AG10803 (cell line): ENCODE measurements at places on chromosomes 12 and 14.

- no peak for DNase-seq
These were observed 184.2 kb downstream of the KCNA5 start for GRCh38 chr12:5227708-5228373.

DNA sequence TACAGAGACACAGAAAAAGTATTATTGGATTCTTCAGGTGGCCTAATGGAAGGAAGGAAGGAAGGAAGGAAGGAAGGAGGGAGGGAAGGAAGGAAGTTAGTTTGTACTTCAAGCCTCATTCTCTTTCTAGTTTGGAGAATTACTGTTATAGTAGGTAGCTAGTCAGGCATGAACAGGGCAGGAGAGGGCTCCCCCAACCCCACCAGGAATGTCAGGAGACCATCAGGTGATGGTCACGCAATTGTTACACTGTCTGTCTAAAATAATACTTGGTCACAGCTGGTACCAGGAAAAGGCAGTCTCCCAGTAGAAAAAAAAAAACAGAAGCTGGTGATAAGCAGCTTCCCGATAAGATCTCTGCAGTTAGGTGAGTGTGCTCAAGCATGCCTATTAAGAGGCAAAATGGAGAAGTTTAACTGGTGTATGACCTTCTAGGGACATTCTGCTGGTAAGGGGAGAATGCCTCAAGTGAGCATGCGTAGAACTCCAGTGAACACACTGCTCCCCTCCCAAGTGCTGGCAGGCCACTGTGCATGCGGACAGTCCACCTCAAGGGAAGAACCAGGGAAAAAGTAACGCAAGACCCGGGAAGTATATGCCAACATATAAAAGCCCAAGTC lies 358.4 kb upstream of the SOX5 start:
- DNase-seq, result no peak

DNA sequence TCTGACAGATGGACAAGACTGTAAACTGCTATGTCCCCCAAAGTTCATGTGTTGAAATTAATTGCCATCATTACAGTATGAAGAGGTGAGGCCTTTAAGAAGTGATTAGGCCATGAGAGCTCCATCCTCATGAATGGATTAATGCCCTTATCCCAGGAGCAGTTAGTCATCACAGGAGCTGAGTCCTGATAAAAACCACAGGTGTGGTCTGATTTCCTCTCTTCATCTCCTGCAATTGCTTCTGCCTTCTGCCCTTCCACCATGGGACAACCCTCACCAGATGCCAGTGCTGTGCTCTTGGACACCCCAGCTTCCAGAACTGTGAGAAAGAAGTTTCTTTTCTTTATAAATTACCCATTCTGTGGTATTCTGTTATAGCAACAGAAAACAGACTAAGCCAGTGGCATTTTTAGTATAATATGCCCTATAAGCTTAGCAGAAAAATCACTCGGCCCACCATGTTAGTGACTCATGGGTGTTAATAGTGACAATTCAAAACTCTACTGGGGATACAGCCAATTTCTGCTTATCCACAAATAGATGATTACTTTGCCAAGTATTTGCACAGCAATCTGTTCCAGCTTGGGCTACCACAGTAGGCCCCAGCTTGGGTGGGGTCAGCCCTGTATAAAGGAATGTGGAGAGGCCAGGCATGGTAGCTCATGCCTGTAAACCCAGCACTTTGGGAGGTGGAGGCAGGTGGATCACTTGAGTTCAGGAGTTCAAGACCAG lies 129.0 kb upstream of the BCL2L14 start:
- DNase-seq, result peak; percentile 96

DNA sequence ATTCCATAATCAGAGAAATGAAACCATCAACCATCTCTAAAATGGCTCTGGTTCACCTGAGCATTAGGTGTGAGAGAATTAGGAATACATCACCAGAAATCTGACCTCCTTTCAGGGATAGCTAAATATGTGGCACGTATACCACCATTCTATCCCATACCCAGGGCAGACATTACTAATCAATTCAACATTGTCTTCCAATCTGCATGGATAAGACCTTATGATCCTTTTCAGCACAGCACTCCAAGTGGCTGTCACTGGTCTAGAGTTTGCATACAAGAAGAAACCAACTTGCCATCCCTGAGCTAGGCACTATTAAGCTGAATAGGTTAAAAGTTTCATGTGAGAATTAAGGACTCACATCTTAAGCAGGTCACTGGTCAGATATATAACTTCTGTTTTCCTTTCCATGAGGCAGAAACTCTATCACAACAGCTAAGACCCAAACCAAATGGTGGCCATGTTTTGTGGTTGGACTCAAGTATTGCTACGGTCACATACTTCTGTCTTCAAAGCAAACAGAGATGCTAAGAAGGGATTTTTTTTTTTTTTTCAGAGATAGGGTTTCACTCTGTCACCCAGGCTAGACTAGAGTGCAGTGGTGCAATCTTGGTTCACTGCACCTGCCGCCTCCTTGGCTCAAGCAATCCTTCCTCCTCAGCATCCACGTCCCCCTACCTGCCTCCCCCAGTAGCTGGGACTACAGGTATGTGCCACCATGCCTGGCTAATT lies 249.0 kb downstream of the DPF3 start:
- DNase-seq, result no peak

- no peak for DNase-seq
These were observed 33.5 kb downstream of the PYGL start for GRCh38 chr14:50910495-50911420.

GRCh38 chr12:124389725-124390441 lies 95.0 kb downstream of the RFLNA start:
- no peak for DNase-seq

- DNase-seq, result no peak
These were observed 51.6 kb downstream of the EIF2S3B start for GRCh38 chr12:10557329-10557728.

- peak; percentile 19 for DNase-seq
These were observed 729 bp downstream of the OSBPL8 start for GRCh38 chr12:76558684-76559399.

DNA sequence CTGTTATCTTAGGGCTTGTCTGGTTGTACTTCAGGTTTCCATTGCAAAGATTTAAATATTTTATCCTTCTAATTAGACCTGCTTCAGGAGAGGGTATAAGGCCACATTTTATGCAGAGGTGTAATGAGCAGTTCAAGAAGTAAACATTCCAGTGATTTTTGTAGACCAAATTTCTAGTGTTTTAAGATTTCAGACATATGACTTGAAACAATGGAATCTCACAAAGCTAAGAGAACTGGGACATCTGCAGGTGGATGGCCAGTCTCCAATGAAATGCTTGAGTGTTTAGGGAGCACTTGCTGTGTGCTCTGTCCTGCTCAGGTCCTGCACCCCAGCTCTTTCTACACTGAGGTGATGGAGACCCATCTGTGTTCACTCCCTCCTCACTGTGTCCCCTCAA lies 7.9 kb downstream of the C14orf132 start:
- peak; percentile 50 for DNase-seq

- DNase-seq, result no peak
These were observed 6.5 kb downstream of the HAL start for GRCh38 chr12:95989504-95990123.

DNA sequence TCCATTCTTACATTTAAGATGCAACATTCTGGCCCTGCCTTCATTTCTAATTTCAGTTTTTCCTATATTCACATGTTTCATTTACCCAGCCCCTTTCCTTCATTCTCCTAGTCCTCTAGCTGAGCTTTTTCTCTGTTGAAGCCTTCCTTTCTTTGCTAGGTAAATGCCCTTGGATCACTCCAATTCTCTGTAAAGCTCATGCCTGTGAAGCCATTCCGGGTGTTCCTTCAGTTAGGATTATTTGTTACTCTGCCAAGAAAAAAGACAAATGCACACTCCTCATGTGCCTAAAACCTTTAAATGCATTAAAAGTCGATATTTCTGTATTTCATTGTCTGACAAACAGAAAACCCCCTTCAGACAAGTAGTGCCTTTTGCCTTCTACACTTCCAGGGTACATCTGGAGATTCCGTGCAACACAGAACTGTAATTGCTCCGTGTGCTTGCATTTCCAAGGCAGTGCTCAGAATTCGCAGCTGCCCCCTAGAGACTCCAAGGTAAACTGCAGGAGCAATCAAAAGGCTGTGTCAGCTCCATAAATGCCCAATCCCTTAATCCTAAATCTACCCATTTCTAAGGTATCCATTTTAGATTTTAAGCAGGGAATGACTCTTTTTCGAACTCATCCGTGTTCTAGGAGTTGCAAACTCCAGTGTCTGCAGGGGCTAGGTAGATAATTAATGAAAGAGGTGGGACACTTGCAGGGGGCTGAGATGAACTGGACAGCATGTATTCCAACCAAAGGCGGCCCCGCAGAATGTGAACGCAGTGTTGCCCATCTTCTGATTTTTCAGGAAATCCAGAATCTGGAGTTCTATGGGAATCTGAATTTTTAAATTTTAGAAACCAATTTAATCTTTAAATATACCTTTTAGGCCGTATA lies 320.2 kb downstream of the GRIN2B start:
- DNase-seq, result peak; percentile 72

DNA sequence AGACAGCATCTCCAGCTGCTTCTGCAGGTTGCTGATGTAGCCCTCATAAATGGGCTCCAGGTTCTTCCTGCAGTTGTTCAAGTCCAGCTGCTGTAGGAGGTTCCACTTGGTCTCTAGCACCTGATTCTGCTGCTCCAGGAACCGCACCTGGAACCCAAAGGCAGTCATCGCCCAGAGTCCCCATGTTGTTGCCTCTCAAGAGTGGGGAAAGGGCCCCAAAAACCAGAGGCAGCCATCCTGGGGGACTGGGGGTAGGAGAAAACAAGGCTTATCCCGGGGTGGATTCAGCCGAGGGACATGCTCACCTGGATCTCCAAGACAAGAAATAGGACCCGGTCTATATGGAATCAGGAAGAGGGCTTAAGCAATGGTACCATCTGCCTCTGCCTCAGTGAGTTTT lies 2.3 kb downstream of the KRT72 start:
- no peak for DNase-seq

DNA sequence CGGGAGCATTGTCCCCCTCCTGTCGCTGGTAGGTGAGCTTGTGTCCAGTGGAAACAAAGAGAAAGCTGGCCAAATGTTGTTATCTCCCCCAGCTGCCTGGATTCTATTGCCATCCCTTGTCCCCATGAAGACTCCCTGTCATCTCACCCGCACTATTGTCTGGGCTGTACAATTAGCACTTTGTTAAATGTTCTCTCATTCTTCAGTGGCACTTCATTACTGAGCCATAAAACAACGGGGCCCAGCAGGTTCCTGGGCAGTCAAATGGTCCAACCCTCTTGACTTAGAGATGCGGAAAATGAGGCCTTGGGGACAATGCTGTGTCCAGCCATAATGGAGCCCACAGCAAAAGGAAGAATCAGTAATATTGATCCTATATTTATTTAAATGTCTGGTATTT lies 13.2 kb upstream of the COL2A1 start:
- no peak for DNase-seq

DNA sequence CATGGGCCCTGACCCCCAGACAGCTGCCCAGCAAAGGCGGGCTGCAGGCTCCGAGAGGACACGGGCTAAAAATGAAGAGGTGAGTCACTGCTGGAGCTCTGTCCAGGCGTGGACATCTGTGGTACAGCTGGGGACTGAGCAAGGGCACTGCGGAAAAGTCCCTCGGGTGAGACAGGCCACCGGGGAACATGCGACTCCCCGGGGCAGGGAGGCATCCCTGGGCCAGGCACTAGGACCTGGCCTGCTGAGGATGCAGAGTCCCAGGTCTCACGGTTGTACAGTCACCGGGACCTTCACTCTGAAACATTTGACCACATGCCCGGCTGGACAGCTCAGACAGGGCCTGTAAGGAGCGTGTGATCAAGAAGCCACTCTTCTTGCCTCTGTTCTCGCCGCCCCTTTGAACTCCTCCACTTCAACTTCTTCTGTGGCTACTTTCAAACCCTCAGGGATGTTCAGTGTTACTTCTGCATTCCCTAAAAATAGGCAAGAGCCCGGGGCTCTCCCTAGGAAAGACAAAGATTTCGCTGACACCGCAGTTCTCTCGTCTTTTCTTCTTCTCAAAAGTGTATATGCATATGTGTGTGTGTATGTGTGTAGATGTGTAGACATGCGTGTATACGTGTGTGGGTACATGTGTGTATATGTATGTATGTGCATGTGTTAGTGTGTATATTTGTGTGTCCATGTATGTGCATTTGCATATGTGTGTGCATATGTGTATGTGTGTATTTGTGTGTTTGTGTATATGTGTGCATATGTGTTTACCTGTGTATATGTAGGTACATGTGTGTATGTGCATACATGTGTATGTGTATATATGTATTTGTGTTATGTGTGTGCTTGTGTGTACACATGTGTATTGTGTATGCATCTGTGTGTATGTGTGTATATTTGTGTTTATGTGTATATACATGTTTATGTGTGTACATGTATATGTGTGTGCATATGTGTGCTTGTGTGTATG lies 5.0 kb upstream of the RFLNA start:
- peak; percentile 62 for DNase-seq

DNA sequence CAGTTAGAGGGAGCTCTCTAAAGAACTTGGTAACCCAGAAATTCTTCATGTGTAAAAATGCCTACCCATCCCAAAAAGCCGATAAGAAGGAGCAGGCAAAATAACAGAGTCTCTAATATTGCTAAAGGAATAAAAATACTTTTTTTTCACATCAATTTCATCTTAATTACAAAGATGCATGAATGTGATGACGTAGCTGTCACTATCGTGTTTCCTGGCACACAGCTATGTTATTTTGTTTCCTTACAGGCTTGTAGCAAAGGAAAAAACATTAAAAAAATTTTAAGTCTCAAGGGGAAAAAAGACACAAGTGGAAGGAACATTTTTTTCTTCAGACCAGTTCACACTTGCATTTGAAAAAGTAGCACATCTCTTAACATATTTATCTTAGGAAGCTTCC lies 10.3 kb upstream of the LGALS3 start:
- no peak for DNase-seq

DNA sequence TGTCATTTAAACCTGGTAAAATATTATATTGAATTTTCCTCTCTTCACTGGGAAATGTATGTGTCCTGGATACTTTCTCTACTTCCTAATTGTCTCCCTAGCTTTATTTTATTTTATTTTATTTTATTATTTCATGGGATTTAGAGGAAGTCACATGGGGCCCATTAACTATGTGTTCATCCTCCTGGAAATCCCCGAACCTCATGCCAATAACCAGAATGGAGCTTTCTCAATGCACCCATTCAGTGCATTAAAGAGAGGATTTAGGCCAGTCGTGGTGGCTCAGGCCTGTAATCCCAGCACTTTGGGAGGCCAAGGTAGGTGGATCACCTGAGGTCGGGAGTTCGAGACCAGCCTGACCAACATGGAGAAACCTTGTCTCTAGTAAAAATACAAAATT lies 1.3 kb upstream of the RPGRIP1 start:
- no peak for DNase-seq

GRCh38 chr12:116037941-116038837 lies 239.3 kb downstream of the MED13L start:
- peak; percentile 82 for DNase-seq

DNA sequence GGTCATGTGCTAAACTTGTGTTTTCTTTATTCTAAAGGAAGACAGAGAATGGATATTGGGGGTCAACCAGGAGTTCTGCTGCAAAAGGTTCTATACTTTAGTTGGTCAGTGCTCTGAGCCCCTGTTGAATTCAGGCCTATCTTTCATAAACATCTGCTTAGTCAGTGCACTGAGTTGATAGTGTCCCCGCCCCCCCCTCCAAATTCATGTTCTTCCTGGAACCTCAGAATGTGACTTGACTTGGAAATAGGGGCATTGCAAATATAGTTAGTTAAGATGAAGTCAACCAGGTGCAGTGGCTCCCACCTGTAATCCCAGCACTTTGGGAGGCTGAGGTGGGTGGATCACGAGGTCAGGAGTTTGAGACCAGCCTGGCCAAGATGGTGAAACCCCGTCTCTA lies 23.3 kb downstream of the CHST11 start:
- no peak for DNase-seq
